ENCODE measurements at places on chromosomes 16 and 17.

- no peak for DNase-seq
Measured at GRCh38 chr17:63439687-63440086, 6.4 kb downstream of the CYB561 start.

DNA sequence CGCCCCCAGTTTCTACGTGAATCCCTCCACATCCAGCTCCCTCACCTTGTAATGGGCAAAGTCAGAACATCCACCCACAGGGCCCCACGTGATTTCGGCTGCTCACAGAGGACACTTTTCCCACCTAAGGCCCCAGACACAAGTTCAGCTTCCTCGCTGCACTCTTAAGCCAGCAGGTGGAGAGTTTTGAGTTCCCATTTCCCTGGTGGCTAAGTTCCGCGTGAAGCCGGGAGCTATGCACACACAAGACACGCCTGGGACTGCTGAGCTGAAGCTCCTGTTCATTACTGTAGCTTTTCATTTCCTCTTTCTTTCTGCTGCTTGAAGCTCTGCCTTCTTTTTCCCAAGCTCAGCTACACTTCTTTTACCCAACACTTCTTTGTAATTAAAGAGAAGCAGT, 273.8 kb downstream of the NPIPA8 start:
- DNase-seq, result no peak

GRCh38 chr16:67647111-67647651, 2.2 kb downstream of the CARMIL2 start:
- DNase-seq, result no peak

- DNase-seq, result no peak
Measured at GRCh38 chr17:45225051-45225700, 3.5 kb downstream of the FMNL1 start.

DNA sequence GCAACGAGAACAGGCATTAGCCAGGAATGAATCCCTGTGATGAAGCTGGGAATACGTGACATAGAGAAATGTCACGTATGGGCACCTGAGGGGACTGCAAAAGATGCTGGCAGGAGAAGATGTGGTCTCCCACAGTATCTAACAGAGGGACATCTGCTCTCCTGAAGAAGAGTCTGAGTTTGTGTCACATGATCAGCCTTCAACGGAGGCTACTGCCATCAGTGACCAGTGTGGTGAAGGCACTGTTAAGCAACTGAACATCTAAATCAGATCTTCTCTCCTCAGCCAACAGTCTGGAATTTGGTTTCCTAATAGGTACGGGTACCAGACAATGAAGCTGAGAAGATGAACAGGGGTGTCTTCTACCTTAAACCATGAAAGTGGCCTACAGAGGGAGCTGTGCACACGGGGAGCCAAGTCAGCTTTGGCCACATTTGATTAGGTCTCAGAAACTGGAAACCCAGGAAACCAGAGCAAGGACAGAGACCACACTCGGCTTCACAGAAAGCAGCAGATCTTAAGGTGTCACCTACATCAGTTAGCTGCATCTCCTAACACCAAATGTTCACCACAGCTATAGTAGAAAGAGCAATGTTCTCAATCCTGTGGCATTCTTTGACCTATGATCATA, 41.8 kb downstream of the BRD7 start:
- no peak for DNase-seq

DNA sequence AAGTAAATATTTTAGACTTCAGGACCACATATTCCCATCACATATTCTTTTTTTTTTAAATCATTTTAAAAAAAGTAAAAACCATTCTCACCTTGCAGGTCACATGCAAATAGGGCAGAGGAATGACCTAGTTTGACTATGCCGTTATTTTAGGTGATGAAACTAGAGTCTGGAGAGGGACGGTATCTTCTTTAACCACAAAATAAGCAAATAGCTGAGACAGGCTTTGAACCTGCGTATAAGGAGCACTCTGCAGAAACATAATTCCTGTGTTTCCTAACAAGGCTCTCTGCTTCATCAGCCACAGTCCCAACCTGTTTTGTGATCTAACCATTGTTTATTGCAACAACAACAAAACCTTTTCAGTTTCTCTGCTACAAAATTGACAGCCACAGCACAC, 121.5 kb downstream of the PCTP start:
- DNase-seq, result no peak

DNA sequence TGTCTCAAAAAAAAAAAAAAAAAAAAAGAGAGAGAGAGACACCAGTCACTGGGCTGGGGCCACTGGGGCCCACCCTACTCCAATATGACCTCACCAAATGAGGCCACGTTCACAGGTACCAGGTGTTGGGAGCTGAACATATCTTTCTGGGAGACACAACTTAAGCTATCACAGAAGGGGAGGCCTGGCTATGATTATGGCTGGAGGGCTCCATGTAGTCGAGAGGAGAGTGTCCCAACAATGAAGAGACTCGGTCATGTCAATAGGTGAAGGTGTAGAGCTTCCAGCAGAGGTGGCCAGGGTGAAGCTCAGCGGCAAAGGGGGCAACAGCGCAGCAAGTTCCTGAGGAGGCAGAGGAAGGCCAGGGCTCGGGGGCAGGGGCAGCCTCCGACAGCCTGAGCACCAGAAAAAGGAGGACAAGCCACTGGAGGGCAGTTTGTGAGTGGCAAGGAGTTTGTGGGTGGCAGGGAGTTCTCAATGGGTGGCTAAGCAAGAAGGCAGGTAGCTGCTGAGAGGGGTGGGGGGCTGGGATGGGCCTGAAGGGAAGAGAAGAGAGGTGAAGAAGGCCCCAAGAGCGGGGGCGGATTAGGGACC, 28.0 kb downstream of the ABCC3 start:
- no peak for DNase-seq

GRCh38 chr17:6435968-6436367, 1.0 kb upstream of the AIPL1 start:
- DNase-seq, result no peak

GRCh38 chr16:84220851-84221250, 19.0 kb downstream of the KCNG4 start:
- no peak for DNase-seq

DNA sequence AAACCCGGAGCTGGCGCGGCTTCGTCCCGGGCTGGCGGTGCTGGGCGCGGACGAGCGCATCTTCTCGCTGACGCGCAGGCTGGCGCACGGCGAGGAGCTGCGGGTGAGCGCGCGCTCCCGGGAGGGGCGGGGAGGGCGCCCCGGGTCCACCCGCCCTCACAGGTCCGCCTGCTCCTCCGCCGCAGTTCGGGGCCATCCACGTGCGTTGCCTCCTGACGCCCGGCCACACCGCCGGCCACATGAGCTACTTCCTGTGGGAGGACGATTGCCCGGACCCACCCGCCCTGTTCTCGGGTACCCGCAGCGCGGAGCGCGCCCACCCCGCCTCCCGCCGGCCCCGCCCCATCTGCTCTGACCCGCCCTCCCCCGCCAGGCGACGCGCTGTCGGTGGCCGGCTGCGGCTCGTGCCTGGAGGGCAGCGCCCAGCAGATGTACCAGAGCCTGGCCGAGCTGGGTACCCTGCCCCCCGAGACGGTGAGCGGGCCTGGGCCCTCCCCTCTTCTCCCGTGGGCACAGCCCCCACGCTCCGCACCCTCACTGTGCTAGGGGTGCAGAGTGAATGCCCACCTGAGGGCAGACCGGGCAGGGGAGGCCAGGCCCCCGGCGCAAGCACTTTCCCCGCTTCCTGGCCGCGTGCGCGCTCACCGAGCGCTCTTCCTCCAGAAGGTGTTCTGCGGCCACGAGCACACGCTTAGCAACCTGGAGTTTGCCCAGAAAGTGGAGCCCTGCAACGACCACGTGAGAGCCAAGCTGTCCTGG, 1.4 kb downstream of the HAGHL start:
- peak; percentile 65 for DNase-seq

- DNase-seq, result no peak
Measured at GRCh38 chr16:53558710-53559109, 55.7 kb upstream of the AKTIP start.

GRCh38 chr17:15412606-15413005, 54.8 kb downstream of the CDRT4 start:
- no peak for DNase-seq

GRCh38 chr17:69314246-69315065, 12.5 kb downstream of the ABCA5 start:
- no peak for DNase-seq

GRCh38 chr16:35184356-35184870, 1725.0 kb downstream of the TP53TG3F start:
- no peak for DNase-seq

GRCh38 chr17:50848039-50848438, 12.7 kb downstream of the WFIKKN2 start:
- DNase-seq, result no peak

GRCh38 chr16:79074541-79074940, 526.0 kb downstream of the MAF start:
- no peak for DNase-seq

GRCh38 chr16:88194397-88195268, 188.1 kb upstream of the ZNF469 start:
- DNase-seq, result peak; percentile 79

- DNase-seq, result no peak
Measured at GRCh38 chr16:4947722-4948503, 10.2 kb upstream of the SEC14L5 start.

GRCh38 chr17:57898487-57899311, 48.9 kb upstream of the MRPS23 start:
- DNase-seq, result peak; percentile 73

Data from right kidney (tissue), 9 donors.